ENCODE measurements at places on chromosomes 4 and X. TPM values are rescaled to one million over a fixed set of nuclear protein-coding genes. Genes with fewer than 3 reads are reported as not detected.

FIP1L1 gene
- total RNA-seq: 104 TPM

TEX13D gene
- 1.4 TPM for total RNA-seq

HS3ST1 gene
- 2.4 TPM for total RNA-seq

GRCh38 chr4:20331642-20332041 is 79.9 kb downstream of the SLIT2 start:
- no peak for DNase-seq

Data from umbilical cord (tissue), 2 donors.